Activated naive CD4-positive, alpha-beta T cell treated with anti-CD3 and anti-CD28 coated beads, Interleukin-2, amount 50 U/mL, for 16 hours (primary cell): ENCODE measurements at places on chromosomes 6 and 20.

DNA sequence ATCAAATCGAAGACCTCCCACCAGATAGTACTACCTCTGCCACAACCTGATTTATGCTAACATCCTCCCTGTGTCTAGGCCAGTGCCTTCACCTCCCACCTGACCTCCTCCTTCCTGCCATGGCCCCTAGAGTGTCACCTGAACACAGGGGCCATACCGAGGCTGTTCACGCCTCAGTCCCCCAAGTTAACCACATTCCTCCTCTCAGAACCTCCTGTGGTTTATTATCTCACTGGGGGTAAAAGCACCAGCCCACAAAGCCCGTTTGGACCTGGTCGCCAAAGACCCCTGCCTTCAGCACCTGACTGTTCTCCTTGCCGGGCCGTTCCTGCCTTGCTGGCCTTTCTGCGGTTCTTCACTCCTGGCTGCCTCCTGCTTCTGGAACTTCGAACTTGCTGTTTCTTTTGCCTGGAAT is 13.7 kb downstream of the MAS1 start:
- no peak for DNase-seq

DNA sequence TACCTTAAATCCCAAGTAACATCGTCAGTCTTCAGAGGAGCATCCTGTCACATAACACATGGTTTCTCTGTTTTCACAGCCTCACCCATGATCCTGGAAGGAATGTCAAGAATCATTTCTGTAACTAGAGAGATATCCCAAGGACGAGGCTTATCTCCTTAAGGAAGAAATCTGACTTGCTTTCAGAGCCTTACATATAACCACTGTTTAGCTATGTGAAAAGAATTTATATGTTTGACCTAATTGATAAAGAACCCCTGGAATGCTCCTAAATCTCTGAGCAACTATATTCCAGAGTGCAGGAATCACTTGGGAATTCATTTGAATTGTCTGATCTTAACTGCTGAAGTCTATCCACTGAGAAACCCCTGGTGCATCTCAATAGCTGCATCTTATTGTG is 243.1 kb downstream of the ALDH8A1 start:
- DNase-seq, result no peak

DNA sequence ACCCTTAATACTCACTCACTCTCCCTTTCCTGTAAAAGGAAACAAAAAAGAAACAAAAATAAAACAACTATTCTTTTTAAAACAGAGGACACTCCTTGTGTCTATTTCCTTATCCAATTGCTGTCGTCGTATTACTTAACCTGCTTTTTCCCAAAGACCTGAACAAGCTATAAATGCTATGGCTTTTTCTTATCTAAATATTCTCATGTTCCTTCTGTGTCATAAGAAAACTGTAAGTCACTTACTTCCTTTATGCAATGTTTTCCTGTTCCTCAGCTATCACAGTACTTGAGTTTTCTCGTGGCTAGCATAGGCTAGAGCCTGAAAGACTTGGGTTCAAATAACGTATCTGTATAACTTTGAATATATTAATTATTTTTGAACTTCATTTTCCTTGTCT is 99.2 kb downstream of the IRAK1BP1 start:
- no peak for DNase-seq

GRCh38 chr20:10631126-10631525 is 42.7 kb downstream of the JAG1 start:
- DNase-seq, result no peak

DNA sequence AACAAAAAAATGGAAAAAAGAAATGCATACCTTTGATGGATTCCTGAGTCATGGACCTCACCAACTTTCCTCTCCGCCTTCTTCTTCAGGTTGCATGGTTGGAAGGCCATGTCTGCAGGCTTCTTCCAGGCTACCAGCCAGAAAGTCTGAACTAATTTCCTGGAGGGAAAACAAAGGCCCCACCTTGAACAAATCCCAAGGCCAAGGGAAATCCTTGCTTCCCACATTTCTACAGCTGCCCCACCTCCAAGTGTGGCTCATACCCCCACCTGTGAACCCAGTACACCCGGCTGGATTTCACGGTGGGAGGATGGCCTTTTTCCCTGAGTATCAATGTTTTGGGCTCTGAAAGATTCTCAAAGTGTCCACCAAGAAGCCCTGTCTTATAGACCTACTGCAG is 22.4 kb downstream of the IL17A start:
- no peak for DNase-seq

- DNase-seq, result no peak
These were observed 13.8 kb downstream of the PHACTR3 start for GRCh38 chr20:59618131-59618530.

DNA sequence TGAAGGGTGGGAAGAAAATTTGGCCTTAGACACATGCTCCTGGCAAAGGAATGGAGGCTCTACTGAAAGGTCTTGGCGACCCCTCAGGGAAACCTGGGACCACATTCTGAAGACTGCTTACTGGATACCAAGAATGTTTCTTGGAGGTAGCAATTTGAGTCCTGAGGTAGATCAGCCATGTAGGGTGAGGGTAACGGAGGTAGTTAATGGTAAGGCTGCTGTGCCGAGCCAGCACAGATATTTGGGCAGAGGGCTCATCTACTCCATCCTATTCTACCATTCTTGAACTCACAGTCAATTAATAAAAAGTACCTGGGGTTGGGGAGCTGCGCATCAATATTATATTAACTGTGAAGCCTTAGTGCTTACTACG is 401 bp upstream of the PHF3 start:
- no peak for DNase-seq

- no peak for DNase-seq
These were observed 195.9 kb downstream of the TENT5A start for GRCh38 chr6:81556551-81556950.

- no peak for DNase-seq
These were observed 7.9 kb downstream of the TMEM63B start for GRCh38 chr6:44135173-44135758.

DNA sequence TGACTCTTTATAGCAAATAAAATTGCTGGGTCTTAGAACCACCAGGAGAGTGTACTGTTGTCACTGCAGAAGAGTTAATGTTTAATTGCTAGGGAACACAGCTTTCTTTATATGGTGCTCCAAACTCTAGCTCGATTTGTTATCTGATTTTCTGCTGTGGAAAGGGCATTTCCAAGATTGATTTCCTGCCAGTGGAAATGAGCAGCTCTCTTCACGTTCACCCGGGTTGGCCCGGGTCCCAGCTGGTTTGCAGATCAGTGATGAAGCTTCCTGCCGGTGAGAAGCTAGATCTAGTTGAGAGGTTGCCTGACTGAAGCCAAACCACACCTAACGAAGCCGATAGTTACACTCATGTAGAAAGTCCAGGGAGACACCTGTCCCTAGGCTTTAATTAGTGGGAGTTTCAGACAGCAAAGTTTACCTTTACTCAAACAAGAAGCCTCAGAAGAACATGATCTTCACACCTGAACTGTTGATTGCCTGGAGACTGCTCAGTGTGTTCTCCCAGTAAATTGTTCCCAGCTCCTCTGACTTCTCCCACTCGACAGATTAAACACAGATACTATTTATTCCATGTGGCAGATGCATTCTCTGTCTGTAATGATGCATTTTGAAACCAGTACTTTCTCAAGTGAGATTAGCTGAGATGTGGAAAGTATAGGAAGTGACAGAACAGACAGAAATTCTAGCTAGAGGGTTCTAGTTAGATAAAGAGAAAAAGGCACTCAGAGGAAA is 27.8 kb downstream of the PAQR8 start:
- DNase-seq, result peak; percentile 55

- no peak for DNase-seq
These were observed 72.3 kb downstream of the BTBD9 start for GRCh38 chr6:38567436-38567835.

DNA sequence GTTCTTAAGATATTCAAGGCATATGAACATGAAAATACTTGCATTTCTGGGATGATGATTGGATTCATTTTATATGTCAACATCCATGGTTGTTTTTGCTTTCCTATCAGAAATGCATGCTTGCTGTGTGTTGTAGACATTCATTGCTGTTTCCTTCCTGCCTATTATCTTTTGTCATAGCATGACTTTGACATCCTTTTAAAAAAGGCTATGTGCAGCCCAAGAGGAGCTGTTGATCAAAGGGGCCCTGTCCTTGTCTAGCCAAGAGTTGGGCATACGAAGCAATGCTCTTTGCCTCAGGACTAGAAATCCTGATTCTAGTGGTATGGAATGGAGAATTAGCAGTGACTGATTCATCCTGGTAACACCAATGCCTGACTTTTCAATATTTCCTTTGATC is 143.1 kb downstream of the RNF144B start:
- DNase-seq, result no peak

DNA sequence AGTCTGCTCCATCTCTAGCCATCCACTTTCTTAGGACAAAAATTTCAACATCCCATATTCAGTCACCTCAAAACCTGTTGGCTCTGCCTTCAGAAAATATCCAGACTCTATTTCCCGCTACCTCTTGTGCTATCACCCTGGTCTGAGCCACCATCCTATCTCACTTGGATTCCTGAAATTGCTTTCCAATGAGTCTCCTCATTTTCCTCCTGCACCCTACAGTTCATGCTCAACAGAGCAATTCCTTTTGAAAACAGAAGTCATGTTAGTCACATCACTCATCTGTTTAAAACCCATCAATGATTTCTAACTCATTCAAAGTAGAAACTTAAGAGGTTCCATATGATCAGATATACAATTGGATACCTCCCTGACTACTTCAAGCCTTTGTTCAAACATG is 229.9 kb downstream of the ADGRG6 start:
- DNase-seq, result no peak

- DNase-seq, result no peak
These were observed 145.4 kb upstream of the BMP2 start for GRCh38 chr20:6622041-6622440.

- DNase-seq, result no peak
These were observed 35.8 kb upstream of the IFNGR1 start for GRCh38 chr6:137254966-137255365.

DNA sequence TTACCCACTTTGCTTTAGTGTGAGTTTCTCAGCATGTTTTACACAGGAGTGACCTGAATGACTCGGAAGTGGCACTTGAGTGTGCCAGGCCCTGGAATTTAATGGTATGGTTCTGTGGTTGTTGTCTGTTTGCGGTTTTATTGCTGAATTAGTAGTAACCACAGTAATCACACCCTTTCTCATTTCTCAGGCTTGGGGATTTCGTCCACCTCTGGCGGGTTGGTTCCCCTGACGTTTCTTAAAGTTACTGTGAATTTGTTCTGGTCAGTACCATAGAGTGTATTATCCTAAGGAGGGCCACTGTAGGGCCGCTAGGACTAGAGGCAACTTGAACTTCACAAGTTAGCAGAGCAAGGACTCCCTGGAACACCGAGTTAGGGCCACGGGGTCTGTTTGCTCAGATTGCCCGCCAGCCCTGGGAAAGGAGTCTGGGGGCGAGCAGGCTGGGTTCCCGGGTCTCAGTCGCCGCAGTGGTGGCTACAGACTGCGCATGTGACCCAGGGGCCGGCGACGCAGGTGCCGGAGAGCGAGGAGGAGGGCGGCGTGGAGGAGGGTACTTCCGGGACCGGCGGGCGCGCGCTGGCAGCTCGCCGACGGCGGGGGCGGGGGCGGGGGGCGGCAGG is 546 bp upstream of the KLHL32 start:
- DNase-seq, result no peak

DNA sequence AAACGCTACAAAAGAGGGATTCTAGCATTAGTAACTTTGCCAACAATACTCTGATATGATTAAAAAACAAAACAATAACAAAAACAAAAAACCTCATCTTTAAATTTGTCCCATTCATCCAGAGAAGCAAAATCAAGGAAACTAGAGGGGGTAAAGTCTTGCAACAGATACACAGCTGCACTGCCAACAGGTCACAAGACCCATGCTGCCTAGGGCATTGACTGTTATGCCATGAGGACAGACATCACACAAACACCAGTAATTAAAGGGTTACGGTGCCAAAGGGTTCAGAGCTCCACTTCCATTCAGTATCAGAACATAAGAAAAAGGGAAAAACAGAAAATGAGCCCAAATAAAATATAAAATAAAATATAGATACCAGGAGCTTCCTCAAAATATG is 1.6 kb downstream of the TBC1D20 start:
- no peak for DNase-seq

- DNase-seq, result no peak
These were observed 174.3 kb upstream of the TNFAIP3 start for GRCh38 chr6:137692806-137693205.

DNA sequence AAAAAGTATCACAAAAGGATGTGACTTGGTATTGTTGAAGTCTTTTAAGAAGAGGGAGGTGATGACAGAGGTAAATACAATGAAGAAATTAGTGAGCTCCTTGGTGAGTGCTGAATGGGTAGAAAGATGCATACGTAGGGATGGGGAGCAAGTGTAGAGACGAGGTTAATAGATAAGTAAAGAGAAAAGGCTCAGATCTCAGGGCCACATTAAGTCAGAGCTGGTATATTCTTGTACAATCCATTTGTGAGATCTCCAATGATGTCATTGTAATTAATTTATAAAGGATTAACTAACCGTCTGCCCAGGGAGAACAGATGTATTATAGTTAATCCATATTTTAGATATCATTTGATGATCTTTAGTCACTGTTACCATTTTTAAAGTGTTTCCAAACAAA is 43.4 kb downstream of the SMPDL3A start:
- no peak for DNase-seq

GRCh38 chr6:96991618-96992342 is 67.3 kb downstream of the KLHL32 start:
- DNase-seq, result no peak

DNA sequence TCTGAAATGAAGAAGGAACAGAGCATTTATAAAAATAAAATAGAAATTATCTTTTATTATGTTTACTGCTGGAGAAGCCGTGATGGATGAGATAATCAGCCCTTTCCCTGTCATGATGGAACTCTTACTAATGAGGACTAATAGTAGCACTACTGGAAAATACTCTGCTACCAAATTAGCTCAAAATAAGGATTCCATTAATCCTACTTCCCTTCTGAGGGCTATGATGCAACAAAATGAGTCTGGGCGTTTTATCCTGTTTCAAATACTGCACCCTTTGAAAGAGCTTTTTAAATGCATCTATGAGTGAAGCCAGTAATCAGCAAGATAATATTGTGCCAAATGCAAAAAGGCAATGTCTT is 59.3 kb upstream of the CARMIL1 start:
- no peak for DNase-seq

GRCh38 chr20:62635852-62636251 is 6.5 kb upstream of the SLCO4A1 start:
- no peak for DNase-seq

- peak; percentile 26 for DNase-seq
These were observed 1.1 kb downstream of the RNASET2 start for GRCh38 chr6:166955121-166955864.

DNA sequence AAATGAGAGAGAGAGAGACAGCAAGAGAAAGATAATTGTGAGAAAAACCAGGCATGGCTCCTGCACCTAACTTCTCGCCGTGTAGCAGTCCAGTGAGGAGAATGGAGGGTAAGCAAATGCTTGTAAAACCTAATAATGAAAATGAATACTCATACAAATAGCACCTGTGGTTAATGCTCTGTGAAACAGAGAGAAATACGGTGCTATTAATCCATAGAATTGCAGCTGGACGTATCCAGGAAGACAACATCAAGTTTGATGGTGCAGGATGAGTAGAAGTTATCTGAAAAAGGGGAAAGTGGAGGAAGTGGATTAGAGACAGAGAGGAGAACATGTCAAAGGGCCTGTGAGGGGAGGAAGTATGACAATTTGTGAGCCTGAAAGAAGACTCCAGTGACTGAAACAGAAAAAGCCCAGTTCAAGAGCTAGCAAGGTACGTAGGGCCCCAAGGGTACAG is 89.4 kb upstream of the PAK5 start:
- DNase-seq, result no peak

GRCh38 chr6:16793828-16794412 is 32.7 kb upstream of the ATXN1 start:
- DNase-seq, result no peak

- no peak for DNase-seq
These were observed 9.1 kb downstream of the ETV7 start for GRCh38 chr6:36378243-36378920.
